ENCODE measurements at places on chromosomes 5 and 9.

GRCh38 chr9:128372188-128372641, 1.0 kb downstream of the URM1 start:
- DNase-seq, result peak; percentile 34

- peak; percentile 59 for DNase-seq
These were observed 237.4 kb upstream of the PRDM9 start for GRCh38 chr5:23269981-23270380.

GRCh38 chr5:52825826-52826225, 38.1 kb downstream of the ITGA1 start:
- no peak for DNase-seq

DNA sequence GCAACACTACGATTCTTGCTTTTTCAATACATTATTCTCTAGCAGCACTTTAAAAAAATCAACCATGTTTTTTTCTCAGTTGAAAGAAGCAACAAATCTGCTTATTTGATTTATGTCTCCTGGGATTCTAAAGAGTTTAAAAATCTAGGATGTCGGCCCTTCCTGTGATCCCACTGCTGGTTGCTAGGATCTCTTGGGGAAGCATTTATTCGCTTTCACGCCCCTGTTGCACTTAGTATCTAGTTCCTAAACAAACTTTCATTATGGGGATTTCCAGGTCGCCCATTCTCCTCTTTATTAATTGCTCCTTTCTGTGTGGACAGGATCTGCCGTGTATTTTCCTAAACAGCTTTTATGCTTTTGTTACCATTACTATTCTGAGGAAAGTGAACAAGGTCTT, 313.5 kb downstream of the AGTPBP1 start:
- no peak for DNase-seq

- no peak for DNase-seq
These were observed 13.2 kb downstream of the TSC1 start for GRCh38 chr9:132931178-132931735.

DNA sequence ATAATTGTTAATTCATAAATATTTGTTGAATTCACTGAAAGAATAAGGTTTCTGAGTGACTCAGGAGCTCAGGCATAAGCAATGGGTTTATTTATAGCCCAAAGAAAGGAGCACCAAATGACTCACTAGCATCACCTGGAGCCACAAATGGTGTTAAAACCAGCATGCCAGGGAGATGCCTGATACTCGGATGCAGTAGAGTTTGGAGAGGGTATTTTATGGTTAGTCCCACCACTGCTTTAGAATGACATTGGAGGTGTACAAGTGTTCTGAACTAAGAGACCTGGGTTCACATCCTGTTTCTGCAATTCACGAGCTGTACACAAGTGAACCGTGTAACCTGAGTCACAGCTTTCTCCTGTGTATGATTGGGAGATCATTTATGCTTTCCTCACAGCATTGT, 25.2 kb downstream of the CCL28 start:
- peak; percentile 4 for DNase-seq

GRCh38 chr5:571791-572190, 40.3 kb upstream of the CEP72 start:
- DNase-seq, result no peak

- peak; percentile 94 for DNase-seq
These were observed 101.7 kb upstream of the PITX1 start for GRCh38 chr5:135135530-135136226.

GRCh38 chr9:78050421-78050820, 18.8 kb upstream of the GNAQ start:
- no peak for DNase-seq

- DNase-seq, result no peak
These were observed 68.9 kb downstream of the C5orf15 start for GRCh38 chr5:133899506-133899905.

DNA sequence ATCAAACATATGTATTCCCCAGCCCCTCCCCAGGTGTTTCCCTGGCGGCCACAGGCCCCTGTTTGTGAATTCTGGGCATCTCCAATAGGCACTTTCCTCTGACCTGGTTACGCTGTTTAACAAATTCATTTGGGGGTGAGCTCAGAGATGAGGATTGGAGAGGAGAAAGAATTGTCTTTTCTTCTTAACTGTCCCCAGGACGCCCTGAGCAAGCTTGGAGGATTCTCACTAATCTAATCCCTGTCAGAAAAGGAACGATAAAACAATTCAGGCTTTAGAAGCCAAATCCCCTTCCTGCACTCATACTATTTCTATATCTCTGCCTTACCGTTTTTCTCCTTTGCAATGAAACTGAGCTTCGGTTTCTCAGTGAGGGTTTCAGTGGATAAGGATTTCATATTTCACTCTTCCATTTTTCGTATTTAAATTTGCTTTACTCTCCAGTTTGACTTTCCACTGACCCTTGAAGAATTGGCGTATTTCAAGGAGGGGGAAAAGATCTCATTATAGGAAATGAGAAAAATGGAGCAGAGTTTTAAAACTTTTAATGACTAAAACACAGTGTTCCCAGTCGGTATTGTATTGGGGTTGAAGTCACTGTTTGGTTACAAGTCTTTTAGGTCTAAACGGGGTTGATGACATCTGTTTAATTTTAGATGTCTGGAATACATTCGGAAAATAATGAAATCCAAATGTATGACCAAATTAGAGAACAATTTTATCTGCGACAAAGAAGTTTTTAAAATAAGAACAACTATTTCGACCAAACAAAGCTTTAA, 180.1 kb downstream of the MACROH2A1 start:
- no peak for DNase-seq

DNA sequence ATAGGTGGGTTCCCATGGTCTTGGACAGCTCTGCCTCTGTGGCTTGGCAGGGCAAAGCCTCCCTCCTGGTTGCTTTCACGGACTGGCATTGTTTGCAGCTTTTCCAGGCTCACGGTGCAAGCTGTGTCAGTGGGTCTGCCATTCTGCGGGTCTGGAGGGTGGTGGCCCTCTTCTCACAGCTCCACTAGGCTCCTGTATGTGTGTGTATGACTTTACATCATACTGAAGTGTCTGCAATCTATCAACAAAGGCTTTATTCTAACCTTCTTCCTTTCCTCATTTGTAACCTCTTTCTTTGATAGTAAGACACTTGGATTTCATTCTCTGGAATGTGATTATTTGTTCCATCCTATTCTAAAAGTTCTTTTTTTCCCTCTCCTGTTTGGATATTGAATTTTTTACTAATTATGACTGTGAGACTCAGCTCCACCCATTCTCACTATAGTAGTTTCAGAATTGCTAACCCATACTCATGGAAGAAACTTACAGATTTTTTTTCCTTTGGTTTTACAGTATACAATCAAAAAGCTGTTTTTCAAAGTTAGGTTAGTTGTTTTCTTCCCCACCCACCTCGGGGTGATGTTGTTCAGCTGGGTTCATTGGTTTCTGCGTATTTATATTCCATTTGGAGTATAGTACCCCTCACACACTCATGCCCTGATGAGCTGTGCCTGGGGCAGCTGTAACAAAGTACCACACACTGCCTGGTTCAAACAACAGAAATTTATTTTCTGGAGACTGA, 144.6 kb upstream of the OTULINL start:
- DNase-seq, result no peak

DNA sequence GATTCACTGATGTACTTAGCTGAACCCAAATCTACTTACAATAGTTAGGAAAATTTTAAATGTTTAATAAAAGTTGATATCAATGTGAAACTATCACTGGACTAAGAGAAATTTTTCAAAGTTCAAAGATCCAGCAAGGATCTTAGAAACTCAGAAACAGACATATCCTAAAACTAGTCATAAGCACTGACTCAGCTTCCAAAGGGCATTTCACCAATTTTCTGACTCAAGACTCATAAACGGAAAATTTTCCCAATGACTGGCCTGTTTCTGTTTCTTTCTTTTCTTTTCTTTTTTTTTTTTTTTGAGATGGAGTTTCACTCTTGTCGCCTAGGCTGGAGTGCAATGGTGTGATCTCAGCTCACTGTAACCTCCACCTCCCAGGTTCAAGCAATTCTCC, 66.6 kb downstream of the CDC14B start:
- peak; percentile 94 for DNase-seq

- DNase-seq, result no peak
These were observed 9.1 kb downstream of the ARHGAP26 start for GRCh38 chr5:142779163-142779840.
